Psoas muscle (tissue), 8 donors: ENCODE measurements at places on chromosomes 2 and 18.
A peak's percentile ranks its signal among the peaks of the same experiment; 100 is the strongest.

- DNase-seq: no peak
These were observed 114.6 kb downstream of the LPIN1 start for GRCh38 chr2:11861044-11861443.

GRCh38 chr2:176056406-176056805 is 27.4 kb downstream of the EVX2 start:
- no peak for DNase-seq

GRCh38 chr2:29401994-29402393 is 286.8 kb downstream of the CLIP4 start:
- DNase-seq: no peak

DNA sequence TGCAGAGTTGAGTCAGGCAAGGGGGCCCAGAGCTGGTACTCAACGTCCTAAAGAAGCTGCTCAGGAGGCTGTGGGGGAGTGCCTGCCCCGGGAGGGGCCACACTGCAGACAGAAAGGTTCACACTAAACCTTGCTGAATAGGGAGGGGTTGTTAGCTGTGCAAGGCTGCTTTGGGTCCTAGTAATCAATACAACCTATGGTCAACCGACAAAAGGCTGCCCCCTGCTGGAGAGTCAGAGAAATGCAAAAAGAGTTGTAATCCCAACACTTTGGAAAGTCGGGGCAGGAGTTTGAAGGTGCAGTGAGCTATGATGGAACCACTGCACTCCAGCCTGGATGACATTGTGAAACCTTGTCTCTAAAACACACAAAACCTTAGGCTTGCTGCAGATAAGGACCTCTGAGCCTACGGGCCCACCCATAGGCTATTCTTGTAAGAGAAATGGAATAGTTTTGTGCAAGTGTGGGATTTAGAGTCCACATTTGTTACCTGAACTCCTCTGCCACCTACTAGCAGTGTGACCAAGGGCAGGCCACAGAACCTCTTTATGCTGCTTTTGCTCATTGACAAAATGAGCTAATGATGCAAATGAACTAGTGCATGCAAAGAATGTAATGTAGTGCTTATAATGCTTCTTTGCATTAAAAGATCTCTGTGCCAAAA is 81.5 kb downstream of the PRPF40A start:
- peak; percentile 35 for DNase-seq

DNA sequence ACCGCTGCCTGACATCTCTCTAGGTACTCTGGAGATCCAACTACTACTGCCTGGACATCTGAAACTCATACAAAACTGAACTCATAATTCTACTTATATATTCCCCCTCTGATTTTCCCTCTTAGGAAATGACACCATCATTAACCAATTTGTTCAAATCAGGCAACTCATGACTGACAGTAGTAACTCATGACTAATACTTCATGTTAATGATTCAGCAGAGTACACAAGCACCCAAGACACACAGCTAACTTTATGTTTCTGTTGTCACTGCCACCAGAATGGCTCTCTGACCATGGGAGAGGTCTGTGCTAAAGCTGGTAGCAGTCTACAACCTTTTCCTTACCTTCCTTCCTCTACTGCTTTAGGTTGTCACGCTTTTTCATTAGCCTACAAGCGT is 91.1 kb downstream of the ITSN2 start:
- DNase-seq: no peak

GRCh38 chr2:111667542-111668273 is 216.3 kb downstream of the ANAPC1 start:
- DNase-seq: no peak

DNA sequence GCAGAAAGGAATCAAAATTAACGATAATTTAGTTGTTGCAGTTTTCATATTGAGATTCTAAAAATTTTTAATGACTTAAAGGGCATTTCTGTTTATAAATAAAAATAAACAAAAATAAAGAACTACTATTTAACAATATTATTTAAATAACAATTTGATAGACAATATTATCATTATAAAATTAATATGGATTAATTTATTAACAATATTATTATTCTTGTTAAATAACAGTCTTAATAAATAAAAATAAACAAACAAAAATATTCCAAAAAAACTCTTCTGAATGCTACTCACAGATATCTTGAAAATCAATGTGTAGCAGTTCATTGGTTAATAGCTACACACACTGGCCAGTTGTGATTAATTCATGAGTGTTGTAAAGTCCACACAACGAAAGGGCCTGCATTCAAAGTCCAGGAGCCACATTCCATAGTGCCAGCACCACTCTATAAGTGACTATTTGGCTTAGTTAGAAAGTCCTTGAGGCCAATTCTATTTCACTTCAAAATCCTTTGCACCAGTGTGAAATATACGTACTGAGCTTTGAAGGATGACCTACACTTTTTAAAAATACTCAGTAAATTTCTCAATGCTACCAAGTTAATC is 117.1 kb downstream of the ZNF521 start:
- DNase-seq: no peak

- DNase-seq: no peak
These were observed 17.1 kb upstream of the VPS4B start for GRCh38 chr18:63439334-63439733.

DNA sequence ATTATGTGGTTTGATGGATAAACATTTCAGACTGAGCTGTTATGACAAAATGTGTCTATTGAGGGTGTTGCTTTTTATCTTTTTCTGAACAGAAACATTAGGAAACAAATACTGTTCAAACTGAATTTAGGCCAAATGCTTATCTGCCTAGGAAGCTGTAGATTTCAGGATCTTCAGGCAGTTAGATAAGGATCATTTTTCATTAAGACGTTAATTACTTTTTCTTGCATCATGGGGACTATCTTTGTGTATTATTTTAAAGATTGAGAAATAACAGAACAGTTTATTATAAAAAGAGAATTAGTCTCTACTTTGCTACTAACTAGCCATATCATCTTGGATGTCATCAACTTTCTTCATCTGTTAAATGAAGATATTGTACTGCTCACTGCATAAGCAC is 107.5 kb downstream of the TTC27 start:
- DNase-seq: no peak

DNA sequence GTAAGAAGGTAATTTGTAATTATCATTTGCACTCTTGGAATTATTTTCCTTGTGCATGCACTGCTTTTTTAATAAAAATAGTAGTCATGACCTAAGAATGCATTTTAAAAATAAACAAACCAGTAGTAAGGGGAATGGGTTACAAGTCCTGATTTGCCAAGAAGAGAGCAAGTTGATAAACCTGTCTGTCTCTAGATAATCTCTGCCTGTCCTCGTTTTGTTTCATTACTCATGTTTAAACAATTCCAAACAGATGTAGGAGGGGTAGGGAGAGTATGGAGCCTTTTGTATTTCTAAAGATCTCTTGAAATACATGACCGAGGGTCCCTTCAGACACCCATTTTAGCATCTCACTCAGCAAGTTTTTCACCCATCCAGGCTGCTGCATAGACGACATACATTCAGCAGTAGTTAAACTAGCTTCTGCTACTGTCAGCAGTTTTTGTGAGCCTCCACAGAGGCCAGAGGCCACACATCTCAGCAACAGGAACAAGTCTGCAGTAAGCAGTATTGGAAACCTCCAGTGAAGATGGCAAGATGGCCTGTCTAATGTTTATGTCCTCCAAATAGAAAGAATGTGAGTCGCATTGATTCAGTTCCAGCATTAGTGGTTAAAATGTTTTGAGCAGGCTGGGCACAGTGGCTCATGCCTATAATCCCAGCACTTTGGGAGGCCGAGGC is 2.3 kb upstream of the EXOC6B start:
- no peak for DNase-seq

GRCh38 chr2:182649316-182649715 is 66.7 kb upstream of the DNAJC10 start:
- DNase-seq: no peak

GRCh38 chr2:108916796-108917421 is 72.1 kb downstream of the EDAR start:
- no peak for DNase-seq

GRCh38 chr2:217993817-217994463 is 8.9 kb downstream of the TNS1 start:
- DNase-seq: peak; percentile 88

DNA sequence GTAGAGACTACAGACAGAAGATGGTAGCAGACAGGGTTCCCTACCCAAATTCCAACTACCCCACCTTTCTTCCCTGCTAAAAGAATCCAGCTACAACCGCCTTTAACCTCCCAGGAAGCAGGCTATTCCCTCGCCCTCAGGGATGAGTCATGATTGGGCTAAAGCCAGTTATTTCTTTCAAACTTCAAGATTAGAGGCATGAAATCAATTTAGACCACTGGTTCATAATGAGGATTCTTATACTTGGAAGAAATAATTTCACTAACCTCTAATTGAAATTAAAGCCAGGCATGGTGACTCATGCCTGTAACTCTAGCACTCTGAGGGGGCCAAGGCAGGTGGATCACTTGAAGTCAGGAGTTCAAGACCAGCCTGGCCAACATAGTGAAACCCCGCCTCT is 20.0 kb downstream of the TRIP12 start:
- no peak for DNase-seq

DNA sequence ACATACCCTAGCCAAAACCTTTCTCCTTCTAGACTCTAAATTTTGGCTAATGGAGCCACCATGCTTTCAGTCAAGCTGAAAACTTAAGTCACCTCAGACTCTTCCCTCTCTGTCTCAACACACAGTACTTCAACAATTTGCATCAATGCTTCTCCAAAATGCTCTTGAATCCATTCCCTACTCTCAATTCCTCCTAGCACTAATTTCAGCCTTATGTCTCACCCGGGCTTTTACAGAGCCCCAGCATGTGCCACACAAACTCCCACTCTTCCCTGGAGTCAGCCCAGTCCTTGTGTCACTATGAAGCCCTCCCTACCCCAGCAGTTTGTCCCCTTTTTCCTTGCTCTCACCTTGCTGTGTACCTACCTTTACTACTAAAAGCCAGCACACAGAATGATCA is 38.7 kb downstream of the AAK1 start:
- no peak for DNase-seq

DNA sequence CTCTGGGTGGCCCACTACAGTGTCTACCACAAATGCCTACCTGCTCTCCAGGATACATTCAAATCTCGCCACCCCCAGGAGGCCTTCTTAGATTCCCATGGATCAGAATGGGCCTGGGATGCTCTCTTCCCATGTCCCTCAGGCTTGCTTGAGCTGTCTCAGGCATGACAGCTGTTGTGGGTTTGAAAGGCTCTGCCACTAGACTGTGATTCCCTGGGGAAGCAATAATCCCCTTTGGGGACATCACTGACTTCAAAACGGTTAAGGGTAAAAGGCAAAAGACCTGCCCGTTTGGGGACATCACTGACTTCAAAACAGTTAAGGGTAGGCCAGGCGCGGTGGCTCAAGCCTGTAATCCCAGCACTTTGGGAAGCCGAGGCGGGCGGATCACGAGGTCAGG is 35.8 kb upstream of the ZNF516 start:
- no peak for DNase-seq

GRCh38 chr2:71494091-71494490 is 40.7 kb downstream of the DYSF start:
- DNase-seq: no peak

DNA sequence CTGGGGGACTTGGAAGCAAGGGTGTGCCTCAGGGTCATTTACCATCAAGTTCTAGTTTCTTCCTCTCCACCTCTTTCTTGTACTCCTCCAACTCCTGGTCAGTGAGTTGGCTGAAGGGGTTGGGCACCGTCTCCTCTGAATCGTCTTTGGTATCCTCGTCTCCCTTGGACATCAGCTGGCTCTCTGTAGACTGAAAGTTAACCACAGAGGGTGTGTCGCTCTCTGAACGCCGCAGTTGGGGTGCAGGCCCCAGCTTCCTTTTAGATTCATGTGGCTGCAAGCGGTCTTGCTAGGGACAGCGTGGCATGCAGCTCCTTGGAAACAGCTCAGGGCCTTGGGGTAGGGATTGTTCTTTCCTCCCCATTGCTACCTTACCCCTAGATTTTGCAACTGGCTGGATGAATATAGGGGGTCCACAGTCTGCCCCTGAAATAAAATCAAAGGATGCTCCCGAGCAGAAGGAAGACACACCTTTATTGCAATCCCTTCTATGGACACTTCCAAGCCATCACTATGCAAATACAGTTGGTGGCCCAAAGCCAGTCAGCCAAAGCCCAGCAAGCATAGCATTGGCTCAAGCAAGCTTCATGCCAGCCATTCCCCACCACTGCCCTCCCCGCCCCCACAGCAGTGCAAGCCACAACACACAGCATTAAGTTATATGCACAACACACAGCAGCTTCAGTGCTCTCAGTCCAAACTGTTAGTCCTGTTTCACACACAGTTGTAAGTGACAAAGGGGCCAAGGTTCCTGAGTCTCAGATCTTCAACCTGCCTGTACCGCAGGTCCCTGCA is 93.2 kb downstream of the ADD2 start:
- no peak for DNase-seq

DNA sequence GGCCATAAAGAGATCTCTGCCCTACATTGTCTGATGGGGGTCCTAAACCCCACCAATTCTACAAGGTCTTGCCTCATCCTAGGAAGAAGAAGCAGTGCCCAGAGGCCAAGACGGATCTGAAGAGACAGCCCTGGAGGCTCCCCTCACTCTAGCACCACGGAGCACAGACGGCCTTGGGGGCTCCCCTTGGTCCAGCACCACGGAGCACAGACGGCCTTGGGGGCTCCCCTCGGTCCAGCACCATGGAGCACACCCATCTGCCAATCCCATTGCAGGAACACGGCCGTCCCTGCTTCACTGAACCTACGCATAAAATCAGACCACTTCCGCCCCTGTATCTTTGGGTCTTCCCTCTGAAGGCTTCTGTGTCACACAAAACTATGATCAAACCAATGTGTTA is 215.1 kb upstream of the SALL3 start:
- DNase-seq: no peak

- no peak for DNase-seq
These were observed 107.5 kb upstream of the CELF4 start for GRCh38 chr18:37672932-37673595.

GRCh38 chr2:148201075-148202004 is 180.4 kb downstream of the MBD5 start:
- DNase-seq: peak; percentile 53

DNA sequence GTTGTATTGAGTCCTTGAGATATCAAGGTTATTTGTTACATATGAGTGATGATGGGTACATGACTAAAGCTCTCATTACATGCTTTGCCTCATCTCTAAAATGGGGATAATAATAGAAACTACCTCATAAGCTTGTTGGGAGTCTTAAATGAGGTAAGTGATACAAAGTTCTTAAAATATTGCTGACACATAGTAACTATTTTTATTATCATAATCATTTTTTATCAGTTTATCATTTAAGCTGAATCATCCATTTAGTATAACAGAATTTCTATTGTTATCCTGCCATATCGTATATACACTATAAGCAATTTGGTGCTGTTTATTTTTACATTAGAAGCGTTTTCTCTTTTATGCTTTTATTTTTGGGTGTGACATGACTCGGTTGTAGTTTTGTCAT is 871.1 kb downstream of the LRP1B start:
- DNase-seq: no peak

- no peak for DNase-seq
These were observed 21.6 kb downstream of the STON1 start for GRCh38 chr2:48551548-48551947.

GRCh38 chr2:71595569-71595968 is 142.2 kb downstream of the DYSF start:
- no peak for DNase-seq
